ENCODE measurements at places on chromosomes 11 and 22. TPM values are rescaled to one million over a fixed set of nuclear protein-coding genes. Genes with fewer than 3 reads are reported as not detected.
A peak's percentile ranks its signal among the peaks of the same experiment; 100 is the strongest.

DNA sequence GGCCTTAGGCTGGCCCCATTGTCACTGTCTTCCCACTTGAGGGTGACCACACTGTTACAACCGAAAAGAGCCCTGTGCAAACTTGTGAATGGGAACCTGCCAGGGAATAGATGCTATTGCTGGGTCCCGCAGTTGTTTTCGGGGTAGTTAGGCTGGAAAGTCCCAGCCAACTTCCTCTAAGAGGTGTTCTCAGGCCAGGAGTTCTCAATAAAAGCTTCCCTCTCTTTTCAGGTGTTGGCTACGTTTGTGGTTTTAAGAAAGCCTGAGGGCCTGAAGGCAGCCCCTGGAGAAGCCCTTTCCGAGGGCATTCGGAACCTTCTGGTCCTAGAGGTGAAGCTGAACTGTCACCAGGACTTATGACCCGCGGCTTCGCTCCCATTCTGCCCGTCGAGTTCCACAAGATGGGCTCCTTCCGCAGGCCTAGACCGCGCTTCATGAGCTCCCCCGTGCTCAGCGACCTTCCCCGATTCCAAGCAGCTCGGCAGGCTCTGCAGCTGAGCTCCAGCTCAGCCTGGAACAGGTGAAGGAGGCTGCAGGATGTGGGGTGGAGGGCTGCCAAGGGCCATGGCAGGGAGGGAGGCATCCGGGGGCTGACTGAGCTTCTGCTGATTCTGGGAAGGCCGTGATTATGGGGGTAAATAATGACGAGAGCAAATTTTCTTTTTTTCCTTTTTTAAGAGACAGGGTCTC is 104.8 kb downstream of the PRR5L start:
- no peak for DNase-seq
- no peaks in the 10 kb centered on the region for H3K36me3 ChIP-seq
- no peaks in the 10 kb centered on the region for H3K27me3 ChIP-seq
- no peaks in the 10 kb centered on the region for H3K4me1 ChIP-seq
- no peak overlapping the region for H3K27ac ChIP-seq

DNA sequence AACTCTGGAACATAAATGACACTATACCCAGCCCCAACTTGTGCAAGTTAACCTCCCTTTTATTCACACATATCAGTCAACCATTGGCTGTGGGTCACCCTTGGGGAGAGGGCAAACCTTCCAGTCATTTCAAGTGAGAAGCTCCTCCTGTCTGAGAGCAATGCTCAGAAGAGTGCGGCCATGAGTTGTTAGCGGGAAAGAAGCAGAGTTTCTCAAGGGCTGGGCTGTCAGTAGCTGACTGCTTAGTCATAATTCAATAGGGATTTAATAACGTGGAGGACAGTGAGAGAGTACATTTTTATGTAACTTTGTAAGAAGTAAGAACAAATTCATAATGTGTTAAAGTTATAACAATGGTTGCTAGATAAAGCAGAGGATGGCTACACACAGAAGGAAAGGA is 5.1 kb downstream of the PATE2 start:
- no peak for DNase-seq
- no peaks in the 10 kb centered on the region for H3K27me3 ChIP-seq
- H3K27ac ChIP-seq = no peak overlapping the region
- peaks cover 5% of the 10 kb centered on the region for H3K4me1 ChIP-seq
- H3K36me3 ChIP-seq = no peaks in the 10 kb centered on the region
- H3K4me3 ChIP-seq = no peak overlapping the region

GRCh38 chr11:67606093-67606491 is 644 bp upstream of the NDUFV1 start:
- DNase-seq = peak; percentile 32
- H3K36me3 ChIP-seq = peaks cover 17% of the 10 kb centered on the region
- no peaks in the 10 kb centered on the region for H3K27me3 ChIP-seq
- peak overlapping the region; percentile 86 for H3K4me3 ChIP-seq
- peaks cover 17% of the 10 kb centered on the region for H3K4me1 ChIP-seq
- no peak overlapping the region for H3K27ac ChIP-seq

DNA sequence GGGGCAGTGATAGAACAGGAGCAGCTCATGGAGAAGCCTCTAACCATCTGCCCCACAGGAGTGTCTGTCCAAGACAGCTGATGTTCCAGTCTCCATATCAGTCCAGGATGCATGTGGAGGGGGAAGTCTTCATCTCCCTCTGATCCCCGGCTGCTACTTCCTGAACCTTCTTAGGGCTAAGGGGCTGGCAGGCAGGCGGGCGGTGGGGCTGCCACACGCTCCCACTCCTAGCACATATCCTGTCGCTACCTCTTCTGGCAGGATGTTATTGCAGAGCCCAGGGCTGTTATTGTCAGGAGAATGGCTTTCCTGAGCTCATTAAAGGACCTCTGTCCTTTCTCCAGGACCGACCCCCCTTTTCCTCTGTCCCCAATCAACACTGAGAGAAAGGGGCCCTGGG is 25.4 kb downstream of the LRRC55 start:
- no peaks in the 10 kb centered on the region for H3K4me1 ChIP-seq
- H3K27me3 ChIP-seq = no peaks in the 10 kb centered on the region
- no peaks in the 10 kb centered on the region for H3K36me3 ChIP-seq
- H3K4me3 ChIP-seq = no peak overlapping the region
- DNase-seq = no peak
- no peak overlapping the region for H3K27ac ChIP-seq

- peaks cover 46% of the 10 kb centered on the region for H3K4me1 ChIP-seq
- H3K4me3 ChIP-seq = no peak overlapping the region
- no peak for DNase-seq
- H3K36me3 ChIP-seq = no peaks in the 10 kb centered on the region
Observed at GRCh38 chr11:119374632-119375336, 6.7 kb downstream of the USP2 start.

KRTAP5-4 gene
- total RNA-seq = not detected

IGLL1 gene
- not detected for total RNA-seq

PGM2L1 gene
- total RNA-seq = 5.3 TPM

All from thyroid gland (tissue), 4 donors.